Brain (organoid and tissue), 16 donors: ENCODE measurements at places on chromosomes 4 and X.

DNA sequence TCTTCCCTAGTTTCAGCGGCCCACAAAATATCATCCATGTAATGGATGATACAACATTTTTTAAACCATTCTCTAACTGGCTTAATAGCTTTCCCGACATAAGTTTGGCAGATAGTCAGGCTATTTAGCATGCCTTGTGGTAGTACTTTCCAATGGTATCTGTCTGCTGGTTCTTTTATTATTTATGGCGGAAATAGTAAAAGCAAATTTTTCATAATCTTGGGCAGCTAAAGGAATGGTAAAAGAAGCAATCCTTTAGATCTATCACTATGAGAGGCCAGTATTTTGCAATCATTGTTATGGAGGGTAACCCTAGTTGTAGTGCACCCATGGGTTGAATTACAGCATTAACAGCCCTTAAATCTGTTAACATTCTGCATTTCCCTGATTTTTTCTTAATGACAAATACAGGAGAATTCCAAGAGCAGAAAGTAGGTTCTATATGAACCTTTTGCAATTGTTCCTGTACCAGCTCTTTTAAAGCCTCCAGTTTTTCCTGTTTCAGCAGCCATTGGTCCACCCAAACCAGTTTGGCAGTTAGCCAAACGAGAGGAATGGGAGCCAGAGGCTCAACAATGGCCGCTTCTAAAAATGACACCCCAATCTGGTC lies 14.3 kb upstream of the HSD17B11 start:
- DNase-seq = no peak

DNA sequence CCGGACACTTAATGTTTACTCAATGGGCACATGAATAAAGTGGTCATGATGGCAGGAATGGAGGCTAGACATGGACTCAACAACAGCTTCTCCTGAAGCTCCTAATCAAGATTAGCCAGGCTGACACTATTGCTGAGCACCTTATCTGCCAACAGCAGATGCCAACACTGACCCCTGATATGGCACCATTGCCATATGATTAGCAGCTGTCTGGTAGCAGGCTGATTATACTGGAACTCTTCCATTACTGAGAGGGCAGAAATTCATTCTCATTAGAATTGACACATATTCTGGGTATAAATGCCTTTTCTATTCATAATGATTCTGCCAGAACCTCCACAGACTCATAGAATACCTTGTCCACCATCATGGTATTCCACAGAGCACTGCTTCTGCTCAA lies 18.4 kb upstream of the AFF1 start:
- no peak for DNase-seq

- no peak for DNase-seq
Observed at GRCh38 chrX:45001048-45001447, 128.1 kb downstream of the KDM6A start.

GRCh38 chr4:102036016-102036415 lies 245.5 kb downstream of the BANK1 start:
- DNase-seq = no peak

DNA sequence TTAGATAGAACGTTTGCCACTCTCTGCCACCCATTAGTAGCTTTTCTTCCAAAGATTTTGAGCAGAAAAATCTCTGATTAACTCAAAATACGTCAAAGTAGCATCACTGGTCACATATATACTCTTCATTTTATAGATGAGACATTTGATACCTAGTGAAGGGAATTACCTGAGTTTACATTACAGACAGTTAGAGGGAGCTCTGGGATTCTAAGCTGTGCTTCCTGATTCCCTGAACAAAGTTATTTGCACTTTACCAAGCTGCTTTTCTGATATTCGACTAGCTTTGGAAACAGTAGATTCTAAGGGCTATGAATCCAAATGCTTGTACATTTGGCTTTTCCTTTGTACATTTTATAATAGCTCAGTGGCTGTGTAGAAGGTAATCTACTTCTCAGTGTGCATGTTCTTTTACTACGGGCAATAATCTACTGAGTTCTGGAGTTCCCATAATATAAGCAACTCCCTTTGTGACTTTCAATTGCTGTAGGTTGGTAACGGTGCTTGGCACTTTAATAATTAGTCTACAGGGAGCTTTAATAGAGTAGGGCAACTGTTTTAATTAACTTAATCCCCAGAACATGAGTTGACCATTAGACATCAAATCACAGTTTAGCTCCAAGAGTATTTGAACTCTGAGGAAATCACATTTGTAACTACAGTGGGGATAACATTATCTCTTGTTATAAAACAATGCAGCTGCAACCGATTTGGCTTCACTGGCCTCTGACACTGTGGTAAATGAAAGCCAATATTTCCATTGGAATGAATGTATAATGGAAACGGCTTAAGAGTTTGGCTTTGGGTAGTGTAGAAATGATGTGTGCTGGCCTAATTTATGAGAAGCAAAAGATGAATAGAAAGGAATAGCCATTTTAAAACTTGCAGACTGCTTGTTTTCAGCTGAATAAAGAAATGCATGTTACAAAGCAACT lies 1602.4 kb downstream of the STIM2 start:
- peak; percentile 17 for DNase-seq

GRCh38 chr4:99633772-99634171 lies 23.9 kb downstream of the C4orf54 start:
- DNase-seq = no peak

- peak; percentile 47 for DNase-seq
Observed at GRCh38 chrX:109632906-109633504, 8.0 kb upstream of the KCNE5 start.

DNA sequence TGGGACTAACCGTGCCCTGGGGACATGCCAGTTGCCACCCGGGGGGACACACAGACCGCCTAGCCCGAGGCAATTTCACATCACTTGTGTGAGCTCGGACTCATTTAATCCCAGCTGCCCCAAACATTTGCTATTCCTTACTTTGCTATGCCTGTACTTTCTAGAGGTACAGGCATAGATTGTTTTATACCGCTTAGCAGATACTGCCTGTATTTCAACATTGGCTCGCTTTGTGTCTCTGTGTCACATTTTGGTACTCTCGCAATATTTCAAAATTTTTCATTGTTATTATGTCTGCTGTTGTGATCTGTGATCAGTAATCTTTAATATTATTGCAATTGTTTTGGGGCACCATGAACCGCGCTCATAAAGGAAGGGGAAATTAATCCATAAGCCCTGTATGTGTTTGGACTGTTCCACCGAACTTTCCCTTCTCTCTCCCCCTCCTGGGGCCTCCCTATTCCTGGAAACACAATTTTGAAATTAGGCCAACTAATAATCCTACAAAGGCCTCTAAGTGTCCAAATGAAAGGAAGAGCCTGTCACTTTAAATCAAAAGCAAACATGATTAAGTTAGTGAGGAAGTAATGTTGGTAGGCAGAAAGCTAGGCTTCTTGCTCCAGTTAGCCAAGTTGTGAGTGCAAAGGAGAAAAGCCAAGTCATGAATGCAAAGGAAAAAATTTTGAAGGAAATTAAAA lies 568 bp upstream of the CASP6 start:
- DNase-seq = no peak

- DNase-seq = no peak
Observed at GRCh38 chr4:40850496-40850895, 100.7 kb downstream of the NSUN7 start.

GRCh38 chr4:168021666-168022065 lies 70.7 kb upstream of the ANXA10 start:
- no peak for DNase-seq

- no peak for DNase-seq
Observed at GRCh38 chr4:83075311-83076095, 39.0 kb downstream of the PLAC8 start.

- DNase-seq = no peak
Observed at GRCh38 chrX:136210243-136210642, 41.0 kb downstream of the MAP7D3 start.

GRCh38 chr4:142377342-142378091 lies 468.6 kb downstream of the INPP4B start:
- no peak for DNase-seq

DNA sequence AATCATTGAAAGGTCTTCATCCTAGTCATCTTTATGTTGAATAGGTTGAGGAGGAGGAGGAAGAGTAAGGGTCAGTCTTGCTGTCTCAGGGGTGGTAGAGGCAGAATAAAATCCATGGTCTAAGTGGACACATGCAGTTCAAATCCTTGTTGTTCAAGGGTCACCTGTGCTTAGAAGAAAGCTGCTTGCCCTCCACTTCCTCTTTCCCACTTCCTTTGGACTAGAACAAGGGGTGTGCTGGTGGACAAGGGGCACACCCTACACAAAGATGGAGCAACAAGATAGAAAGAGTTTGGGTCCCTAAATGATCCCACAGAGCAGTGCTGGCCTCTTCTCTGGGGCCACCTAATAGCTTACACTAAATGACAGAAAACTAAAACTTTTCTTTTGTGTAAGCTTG lies 47.9 kb downstream of the HSD17B13 start:
- DNase-seq = no peak

- DNase-seq = no peak
Observed at GRCh38 chrX:21490341-21490740, 116.1 kb downstream of the CNKSR2 start.

DNA sequence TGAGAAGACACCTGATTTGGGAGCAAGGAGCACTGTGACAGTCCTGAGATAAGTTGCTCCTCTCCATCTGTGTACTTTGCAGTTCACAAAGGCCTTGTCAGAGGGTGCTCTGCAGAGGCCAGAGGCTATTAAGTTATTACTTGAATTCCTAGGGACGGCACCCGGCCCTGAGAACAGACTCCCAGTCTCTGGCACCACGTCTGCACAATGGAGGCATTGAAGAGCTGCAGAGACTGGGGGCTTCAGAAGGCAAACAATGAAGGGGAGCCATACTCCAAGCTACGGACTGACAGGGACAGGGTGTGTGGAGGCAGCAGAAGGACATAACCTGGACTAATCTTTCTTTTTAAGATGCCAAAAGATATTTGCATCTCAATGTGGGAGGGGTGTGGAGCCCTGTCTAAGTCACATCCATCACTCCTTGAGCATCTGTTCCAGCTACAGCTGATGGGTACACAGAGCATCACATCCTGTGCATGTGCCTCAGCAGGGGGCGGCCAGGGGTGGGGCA lies 11.5 kb downstream of the RASGEF1B start:
- DNase-seq = peak; percentile 12

GRCh38 chrX:154091678-154092077 lies 5.8 kb downstream of the MECP2 start:
- no peak for DNase-seq

GRCh38 chr4:110417136-110417535 lies 58.8 kb upstream of the ENPEP start:
- no peak for DNase-seq

- peak; percentile 68 for DNase-seq
Observed at GRCh38 chr4:76035141-76035540, 729 bp downstream of the CXCL11 start.

- DNase-seq = no peak
Observed at GRCh38 chrX:28311466-28311865, 275.8 kb upstream of the IL1RAPL1 start.

DNA sequence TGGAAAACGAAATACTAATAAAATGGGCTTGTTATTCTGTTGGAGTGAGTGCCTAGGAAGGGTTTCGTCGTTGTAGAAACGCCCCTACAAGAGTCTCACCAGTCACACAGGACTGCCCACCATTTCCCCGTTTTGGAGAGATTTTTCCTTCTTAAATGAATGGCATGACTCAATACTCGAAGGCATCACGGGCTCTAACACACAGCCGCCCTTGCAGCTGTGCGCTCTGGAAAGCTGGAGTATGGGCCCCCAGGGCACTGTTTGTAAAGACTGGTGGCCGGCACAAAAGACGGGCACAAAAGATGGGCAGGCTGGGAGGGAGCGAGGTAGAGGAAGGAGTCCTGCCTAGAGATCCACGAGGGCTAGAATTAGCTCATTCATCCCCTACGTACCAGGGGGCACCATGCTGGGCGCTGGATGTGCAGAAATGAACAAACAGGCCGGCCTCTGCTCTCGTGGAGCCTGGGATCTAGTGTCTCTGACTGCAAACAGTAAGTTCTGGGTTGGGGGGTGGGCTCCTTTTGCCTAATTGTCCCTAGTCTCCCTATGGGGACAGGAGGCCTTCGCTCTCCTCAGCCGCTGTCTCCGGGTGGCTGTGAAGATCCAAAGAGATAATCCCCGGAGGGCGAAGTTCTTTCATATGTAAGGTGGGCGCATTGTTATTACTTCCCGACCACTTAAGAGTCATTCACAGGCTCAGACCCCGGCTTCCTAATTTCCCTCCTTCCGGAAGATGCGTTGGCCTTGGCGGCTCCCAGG lies 1.0 kb upstream of the SFRP2 start:
- DNase-seq = peak; percentile 53

- no peak for DNase-seq
Observed at GRCh38 chrX:118525174-118525730, 29.6 kb downstream of the DOCK11 start.

DNA sequence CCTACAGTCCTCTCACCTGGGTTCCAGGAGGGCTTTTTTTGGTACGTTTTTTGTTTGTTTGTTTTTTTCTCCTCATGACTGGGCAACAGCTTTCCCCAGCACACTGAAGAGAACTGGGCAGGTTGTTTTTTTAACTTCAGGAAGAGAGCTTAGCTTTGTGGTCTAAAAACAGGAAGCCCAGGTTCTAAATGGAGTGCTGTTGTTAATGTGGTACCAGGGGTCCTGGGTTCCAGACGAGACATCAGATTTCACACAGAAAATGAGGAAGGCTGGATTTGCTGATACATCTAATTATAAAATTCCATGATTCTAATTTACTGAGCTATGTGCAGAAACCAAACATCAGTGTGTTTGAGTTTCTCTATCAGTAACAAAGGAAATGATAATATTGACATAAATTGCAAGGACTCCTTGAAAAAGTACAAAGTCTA lies 4.2 kb downstream of the MYOZ2 start:
- no peak for DNase-seq

GRCh38 chrX:19673375-19674040 lies 158.2 kb upstream of the MAP3K15 start:
- no peak for DNase-seq

DNA sequence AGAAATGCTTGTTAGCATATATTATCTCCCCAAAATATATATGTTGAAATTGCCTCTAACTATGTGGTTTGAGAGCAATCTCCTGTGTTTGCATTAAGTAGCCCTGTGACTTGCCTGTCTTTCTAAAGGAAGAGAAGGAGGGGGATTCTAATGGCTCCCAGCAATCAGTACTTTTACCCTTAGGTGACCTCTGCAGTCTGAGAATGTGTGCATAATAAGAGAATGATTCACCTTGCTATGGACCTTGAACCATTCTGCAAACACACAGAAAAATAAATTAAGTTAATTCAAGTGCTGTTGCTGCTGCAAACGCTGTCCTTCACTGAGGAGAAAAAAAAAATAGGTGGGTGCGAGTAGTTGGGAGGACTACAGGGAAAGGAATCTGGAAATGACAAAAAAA lies 322.2 kb downstream of the IQCM start:
- DNase-seq = no peak

DNA sequence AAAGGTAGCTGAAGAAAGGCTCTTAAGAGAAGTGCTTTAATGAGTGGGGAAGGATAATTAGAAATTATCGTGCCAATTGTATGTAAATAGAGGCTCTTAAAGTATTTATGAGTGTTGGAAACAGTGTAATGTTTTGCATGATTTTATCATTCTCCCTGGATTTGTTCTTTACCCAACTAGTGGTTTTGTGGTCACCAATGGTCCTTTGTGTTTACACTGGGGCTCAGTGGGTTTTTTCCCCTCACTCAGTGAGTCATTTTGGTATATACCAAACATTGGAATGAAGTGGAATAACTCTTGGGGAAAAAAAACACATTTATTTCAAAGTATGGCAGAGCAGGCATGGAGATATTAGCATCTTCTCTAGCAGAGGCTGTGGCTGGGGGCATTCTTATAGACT lies 20.8 kb upstream of the LGI2 start:
- no peak for DNase-seq
